ENCODE measurements at places on chromosomes 3 and 15.

DNA sequence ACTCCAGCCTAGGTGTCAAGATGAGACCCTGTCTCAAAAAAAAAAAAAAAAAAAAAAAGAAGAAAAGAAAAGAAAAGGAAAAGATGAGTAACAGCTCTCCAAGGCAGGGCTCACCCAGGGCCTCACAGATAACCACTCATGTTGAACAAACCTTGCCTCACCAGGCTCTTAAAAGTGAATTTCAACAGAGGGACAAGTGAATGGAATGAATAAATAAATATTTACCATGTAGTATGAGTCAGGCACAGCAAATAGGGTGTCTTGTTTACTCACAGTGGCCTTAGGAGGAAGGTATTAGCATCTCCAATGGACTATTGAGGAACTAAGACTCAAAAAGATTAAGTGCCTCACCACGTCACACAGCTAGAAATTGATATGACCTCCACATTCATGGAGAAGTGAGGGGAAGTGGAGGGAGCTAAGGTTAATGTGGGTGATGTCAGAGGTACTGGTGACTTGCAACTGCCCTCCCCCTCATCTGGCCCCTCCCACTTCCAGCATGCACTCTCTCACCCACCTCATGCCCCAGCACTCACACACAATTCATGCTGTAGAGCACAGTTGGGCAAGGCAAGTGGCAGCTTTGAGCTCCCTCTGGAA, 255.5 kb downstream of the UACA start:
- peak; percentile 82 for DNase-seq

DNA sequence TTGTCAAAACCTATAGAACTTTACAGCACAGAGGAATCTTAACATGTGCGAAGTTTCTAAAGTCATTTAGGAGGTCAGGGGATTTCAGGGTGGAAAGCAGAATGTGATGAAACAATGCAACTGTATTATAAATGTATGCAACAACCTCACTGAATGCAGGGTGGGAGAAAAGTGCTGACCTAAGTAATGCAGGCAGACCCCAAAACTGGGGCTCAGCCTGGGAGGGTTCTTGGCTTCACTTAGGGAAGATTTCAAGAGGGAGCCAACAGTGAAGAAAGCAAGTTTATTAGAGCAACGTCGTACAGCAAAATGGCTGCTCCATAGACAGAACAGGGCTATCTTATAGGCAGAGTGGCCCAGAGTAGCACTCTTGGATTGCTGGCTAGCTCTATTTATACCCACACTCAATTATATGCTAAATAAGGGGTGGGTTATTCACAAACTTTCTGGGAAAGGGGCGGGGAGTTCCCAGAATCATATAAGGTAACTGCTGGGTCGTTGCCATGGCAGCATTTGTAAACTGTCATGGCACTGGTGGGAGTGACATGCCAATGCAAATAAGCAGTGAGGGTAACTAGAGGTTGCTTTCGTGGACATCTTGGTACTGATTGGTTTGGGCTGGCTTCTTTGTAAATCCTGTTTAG, 14.2 kb upstream of the CAND2 start:
- DNase-seq, result no peak

DNA sequence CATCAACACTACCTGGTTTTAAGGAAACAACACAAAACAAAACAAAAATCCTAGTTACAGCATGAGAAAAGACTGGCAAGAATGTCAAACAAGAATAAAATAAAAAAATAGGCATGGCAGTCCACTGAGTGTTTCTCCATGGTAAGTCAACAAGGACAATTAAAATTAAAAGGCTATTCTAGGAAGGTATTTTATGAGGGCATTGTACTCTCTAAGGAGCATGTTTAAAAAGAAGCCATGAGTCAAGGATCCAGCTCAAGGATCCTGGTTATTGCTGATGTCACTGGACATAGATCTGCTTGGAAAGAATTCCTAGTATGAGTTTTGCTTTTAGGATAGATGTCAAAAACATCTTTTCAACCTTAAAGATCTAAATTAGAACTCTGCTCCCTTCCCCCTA, 106.7 kb downstream of the MYO5A start:
- DNase-seq, result no peak

GRCh38 chr3:167728176-167728575, 6.5 kb downstream of the PDCD10 start:
- DNase-seq, result no peak

GRCh38 chr3:135068011-135068410, 273.0 kb downstream of the EPHB1 start:
- DNase-seq, result no peak

GRCh38 chr15:44308415-44308814, 19.9 kb downstream of the GOLM2 start:
- DNase-seq, result no peak

- no peak for DNase-seq
Observed at GRCh38 chr3:14758297-14758696, 60.5 kb upstream of the FGD5 start.

GRCh38 chr3:56673781-56674457, 9.1 kb downstream of the TASOR start:
- DNase-seq, result no peak

DNA sequence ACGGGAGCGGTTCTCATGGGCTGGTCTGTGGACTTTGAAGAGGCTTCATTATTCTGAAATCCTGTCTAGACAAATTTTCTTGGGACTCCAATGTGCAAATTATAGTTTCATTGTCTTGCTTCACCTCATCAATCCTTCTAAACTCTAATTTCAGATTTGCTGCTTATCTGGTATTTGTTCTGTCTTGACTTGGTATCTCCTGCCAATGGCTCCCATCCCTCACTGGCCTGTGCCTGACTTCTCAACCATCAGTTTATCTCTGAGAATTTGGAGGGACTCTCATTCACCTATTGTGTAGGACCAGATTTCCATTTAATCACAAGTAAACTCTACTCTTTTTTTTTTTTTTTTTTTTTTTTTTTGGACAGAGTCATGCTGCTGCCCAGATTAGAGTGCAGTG, 960.2 kb upstream of the NR2F2 start:
- DNase-seq, result no peak

DNA sequence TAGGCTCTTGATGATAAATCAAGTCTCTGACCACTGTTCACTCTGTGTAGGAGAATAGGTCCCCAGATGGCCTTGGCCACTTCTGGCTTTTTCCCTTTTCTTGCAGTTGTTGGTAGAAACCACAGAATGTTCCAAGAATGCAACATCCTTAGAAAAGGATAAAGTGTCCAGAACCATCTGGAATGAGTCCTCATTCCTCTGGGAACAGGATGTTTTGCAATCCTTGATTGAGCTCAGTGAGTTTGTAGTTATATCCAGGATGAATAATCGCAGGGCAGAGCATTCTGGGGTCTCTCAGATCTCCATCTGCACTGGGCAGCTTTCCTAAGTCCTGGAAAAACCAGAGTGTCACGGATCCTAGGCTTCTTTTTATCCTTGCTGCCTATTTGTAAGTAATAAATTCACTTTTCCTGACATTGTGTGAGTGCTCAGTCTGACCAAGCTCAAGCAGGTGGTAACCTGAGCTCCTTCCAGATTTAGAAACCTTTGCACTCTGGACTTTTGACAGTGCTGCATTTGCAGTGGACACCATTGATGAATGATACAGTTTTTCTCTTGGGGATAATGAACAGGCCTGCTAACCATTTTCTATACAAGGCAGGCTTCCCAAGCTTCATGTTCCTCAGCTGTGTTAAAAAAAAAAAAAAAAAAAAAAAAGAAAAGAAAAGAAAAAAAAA, 1028.6 kb downstream of the OTOL1 start:
- DNase-seq, result no peak

DNA sequence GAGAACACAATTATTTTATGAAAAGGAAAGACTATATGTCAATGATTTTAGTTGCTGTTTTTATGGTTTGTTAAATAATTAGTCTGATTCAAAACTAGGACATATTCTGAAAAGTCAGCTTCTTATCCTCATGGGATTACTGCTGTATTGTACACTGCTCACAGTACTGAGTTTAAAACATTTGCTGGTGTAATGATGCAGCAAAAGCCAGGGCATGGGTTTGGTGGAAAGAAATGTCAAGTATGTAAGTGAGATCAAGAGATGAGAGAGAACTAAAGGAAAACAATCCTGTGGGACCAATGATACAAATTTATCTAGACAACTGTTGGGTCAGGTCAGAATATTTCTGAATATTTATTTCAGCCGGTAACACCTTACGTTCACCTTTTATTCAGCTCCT, 210.1 kb upstream of the ARHGEF26 start:
- DNase-seq, result no peak

DNA sequence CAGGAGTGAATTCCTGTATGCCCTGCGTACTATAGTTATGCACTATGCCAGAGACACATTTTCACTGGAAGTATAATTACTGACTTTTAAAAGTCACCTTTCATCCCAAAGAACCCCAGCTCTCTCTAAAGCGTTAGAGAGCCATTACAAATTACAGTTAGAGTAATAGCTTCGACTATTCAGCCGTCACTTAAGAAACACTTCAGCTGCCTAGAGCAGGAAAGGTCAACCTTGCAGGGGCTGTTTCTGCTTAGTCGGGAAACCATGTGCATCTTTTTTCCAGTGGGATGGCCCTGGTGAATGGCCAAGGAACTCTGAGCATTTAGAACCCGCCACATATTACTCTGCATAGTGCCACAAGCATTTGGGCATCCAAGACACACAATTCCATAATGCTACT, 235.9 kb downstream of the ARRDC4 start:
- no peak for DNase-seq

DNA sequence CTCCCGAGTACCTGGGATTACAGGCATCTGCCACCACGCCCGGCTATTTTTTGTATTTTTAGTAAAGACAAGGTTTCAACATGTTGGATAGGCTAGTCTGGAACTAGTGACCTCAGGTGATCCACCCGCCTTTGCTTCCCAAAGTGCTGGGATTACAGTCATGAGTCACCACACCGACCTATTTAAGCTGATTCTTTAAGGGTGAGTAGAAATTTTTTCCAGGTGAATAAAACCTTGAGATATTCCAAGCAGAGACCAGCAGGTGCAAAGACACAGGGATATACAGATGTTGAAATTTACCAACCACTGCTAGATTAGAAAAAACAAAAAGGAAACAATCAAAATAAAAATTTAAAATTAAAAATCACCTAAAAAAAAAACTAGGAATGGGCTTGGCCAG, 74.4 kb upstream of the CHRNB4 start:
- DNase-seq, result no peak

GRCh38 chr3:149319750-149320149, 13.7 kb downstream of the TM4SF18 start:
- no peak for DNase-seq

DNA sequence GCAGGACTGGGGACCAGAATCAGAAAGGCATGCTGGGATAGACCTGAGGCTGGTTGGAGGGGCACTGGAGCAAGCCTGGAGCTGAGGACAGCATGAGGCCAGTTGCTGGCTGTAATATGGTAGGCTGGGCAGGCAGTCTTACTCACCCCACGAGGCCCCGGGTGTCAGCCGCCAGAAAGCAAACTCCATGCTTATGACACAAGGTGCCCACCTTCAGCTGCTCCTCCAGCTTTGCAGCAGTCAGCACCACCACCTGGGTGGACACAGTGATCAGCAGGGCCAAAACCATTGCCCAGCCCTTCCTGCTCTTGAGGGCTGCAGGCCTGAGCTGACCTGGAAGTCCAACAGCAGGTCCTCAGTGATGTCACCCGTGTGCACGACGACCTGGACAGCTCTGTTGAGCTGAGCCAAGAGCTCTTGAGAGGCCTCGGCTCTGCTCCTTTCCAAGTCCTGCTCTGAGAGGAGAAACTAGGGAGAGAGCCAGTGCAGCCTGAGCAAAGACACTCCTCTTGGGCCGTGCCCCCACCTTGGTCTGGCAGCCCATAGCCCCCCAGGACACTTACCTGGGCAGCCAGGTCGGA, 747 bp downstream of the UBA7 start:
- no peak for DNase-seq

DNA sequence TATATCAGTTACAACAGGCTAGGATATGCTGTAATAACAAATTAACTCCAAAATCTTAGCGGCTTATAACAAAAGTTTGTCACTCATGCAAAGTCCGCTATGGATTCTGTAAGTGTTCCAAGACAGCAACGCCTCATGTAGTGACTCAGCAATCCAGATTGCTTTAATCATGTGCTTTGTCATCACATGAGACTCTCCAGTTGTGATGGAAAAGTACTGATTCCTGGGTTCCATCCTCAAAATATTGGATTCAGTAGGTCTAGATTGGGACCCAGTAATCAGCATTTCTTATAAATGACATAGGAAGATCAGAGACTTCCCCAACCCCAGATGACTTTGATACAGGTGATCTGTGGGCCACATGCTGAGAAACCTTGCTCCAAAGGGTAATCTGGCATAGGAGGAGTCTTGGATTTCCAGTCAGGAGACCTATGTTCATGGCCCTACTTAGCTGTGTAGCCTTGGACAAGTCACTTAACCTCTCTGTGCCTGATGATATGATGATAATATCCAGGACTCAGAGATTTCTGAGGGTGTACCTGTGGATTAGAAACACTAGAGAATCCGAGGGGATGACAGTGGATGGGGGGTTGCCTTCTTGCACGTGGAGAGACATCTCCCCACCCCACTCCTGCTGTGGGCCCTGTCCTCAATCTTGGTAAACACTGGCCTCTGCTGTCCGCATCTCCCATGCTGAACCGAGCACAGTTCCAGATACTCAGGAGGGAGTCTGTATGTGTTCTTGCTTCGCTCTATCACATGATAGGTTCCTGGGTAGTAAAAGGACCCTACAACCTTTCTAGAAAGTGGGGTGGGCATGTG, 65.5 kb downstream of the CORO2B start:
- DNase-seq, result peak; percentile 13

DNA sequence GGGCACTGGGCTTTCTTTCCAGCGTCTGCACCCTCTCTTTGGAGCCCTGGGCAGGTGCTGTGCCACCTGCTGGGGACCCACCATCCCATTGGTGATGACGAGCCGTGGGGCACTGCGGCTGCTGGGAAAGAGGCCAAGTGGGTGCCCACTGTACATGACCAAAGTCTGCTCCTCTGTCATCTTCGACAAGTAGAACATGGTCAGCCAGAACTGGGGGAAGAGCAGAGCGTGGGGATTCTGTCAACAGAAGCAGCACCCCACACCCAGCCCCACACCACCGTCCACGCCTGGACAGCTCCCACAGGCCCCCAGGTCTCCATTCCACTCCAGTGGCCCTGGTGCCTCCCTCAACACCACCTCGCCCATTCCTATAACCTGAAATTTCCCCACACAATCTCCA, 9.7 kb downstream of the UROC1 start:
- DNase-seq, result no peak

DNA sequence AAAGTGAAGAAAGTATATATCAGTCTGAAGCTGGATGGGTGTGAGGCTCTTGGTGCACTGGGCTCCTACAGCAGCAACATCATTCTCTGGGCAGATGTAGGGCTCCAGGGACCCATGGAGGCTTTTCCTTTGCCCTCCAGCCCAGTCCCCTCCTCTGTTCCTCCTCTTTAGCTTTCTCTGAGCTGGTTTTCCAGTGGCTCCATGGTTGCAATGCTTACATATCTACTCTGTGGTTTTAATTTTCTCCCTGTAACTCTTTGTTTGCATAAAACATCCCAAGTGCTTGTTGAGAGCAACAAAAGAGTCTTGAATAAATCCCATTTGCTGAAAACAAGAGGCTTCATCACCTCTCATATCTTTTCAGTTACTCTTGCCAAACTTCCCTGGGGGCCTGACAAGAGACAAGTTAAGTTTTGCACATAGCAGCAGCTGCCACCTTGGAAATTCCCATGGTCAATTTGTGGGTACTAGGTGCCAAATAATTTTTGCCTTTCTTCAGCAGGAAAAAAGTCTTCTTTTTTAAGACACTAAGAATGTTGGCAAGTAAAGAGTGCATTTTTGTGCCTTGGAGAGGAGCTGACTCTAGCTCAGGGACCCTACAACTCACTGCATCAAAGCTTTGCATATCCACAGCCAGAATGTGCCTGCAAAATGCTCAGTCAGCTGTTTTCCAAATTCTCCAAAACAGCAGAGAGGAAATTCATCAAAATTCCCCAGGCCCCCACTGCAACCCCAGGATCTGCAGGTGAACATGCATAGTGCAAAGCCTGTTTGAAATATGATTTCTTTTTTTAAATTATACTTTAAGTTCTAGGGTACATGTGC, 41.9 kb downstream of the COLQ start:
- DNase-seq, result no peak

Measured in SW480 (cell line).